ENCODE measurements at places on chromosomes 16 and 17.

DNA sequence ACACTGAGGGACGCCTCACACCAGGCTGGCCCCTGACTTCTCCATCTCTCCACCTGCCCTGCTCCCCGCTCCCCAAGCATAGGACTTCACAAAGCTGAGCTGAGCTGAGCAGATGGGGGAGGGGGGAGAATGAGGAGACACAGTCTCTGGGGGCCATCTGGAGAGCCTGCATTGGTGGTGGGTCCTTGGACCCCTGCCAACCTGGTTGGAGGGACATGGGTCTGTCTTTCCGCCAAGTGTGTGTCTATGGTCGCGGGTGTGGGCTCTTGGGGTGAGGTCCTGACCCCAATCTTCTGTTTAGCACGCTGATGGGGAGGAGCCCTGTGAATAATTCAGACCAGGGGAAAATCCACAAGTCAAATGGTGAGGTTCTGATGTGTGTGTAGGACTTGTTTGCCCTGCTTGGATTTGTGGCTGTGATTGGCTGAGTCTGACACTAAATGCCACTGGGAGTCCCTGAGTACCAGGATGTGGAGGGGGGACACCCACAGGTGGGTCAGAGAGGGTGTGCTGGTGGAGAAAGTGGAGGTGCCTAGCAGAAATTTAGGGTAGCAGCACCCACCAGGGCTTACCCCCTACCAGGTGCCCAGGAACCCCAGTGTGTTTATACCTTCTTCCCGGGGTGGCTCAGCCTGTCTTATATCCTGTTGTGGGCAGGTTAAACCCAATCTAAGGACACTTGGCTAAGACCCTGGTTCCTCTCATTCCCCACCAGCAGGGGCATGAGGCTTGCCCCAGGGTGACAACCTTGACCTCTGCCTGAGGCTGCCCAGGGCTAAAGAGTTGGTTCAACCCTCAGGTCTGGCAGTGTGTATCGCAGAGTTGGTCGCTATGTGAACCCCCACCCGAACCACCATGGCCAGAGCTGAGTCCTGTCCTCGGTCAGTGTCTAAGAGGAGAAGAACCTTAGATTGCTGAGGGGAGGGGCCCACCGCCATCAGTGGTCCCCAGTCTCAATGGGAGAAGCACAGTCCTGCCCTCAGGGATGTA lies 2.1 kb downstream of the FMNL1 start:
- no peak for DNase-seq

DNA sequence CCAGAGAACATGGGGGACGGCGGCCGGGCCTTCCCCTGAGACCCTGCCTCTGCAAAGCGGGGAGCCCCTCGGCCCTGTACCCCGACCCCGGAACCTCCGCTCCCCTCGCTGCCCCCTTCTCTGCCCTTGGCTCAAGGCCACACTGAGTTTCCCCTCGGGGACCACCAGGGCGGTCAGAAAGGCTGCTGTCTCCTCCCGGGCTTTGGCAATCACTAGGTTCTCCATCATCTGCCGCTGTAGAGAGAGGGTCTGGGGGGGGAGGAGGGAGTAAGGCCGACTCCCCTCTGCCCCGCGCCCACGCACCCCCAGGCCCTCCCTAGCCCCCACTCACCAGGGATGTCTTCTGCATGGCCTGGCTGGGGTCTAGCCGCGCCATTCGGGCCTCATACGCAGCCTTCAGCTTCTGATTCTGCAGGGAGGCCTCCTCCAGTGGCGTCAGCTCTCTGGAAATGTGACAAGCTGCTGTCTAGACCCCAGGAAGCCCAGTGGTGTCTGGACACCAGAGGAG lies 8.4 kb downstream of the VPS9D1 start:
- no peak for DNase-seq

DNA sequence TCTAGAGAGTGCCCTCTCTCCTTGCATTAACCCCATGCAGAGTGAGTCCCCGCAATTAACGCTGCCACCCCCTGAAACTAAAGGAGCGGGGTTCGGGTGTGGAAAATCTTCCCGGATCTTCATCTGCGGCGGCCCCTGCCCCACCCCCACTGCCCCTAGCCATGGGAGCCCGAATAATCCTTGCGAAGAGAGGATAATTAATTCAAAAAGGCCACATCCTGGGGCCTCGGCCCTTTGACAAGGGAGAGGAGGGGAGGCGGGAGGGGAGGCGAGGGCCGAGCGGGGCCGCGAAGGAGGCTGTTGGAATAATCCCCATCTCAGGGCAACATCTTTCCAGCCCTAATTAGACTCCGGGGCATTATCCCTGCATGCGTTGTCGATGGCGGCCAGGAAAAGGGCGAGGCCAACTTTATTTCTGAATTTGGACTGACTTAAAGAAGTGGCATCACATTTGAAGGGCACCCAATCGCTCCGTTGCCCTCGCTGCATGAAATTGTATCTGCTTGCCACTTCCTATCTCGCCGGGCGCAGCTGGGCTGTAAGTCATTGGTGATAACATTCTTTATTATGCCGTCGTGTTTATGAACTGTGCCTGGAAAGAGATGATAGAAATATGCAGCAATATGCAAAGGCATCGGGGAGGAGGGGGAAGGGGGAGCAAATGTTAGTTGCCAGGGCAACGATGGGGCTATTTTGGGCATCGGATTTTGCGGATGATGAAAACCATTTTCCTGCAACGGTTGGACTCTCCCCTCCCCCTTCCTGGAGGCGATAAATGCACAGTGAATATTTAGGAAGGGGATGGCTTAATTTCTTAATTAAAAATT lies 387.1 kb upstream of the TNRC6C start:
- no peak for DNase-seq

DNA sequence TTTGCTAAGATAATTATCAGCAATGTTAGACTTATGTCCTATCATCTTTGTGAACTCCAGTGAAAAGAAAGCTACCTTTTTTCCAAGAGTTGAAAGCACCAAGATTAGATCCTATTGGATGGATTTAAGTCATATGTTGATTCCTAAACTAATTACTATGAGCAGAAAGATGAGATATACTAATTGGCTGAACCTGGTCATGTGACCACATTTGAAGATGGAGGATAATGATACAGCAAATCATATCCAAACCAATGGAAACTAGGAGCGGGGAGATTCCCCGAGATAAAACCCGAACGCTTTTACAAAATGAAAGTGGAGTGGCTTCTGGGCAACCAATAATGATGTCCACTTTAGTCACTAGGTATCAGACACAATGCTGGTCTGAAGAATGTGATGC lies 1060.2 kb upstream of the EEF2KMT start:
- DNase-seq: no peak

GRCh38 chr17:76142039-76142584 lies 1.1 kb upstream of the FOXJ1 start:
- DNase-seq: no peak

GRCh38 chr17:48374650-48375230 lies 55.3 kb downstream of the SKAP1 start:
- DNase-seq: peak; percentile 64

- no peak for DNase-seq
These were observed 144.8 kb upstream of the RPH3AL start for GRCh38 chr17:497241-498034.

GRCh38 chr16:82037666-82038065 lies 2.6 kb downstream of the HSD17B2 start:
- no peak for DNase-seq

- DNase-seq: no peak
These were observed 23.5 kb downstream of the USP36 start for GRCh38 chr17:78817123-78817522.

DNA sequence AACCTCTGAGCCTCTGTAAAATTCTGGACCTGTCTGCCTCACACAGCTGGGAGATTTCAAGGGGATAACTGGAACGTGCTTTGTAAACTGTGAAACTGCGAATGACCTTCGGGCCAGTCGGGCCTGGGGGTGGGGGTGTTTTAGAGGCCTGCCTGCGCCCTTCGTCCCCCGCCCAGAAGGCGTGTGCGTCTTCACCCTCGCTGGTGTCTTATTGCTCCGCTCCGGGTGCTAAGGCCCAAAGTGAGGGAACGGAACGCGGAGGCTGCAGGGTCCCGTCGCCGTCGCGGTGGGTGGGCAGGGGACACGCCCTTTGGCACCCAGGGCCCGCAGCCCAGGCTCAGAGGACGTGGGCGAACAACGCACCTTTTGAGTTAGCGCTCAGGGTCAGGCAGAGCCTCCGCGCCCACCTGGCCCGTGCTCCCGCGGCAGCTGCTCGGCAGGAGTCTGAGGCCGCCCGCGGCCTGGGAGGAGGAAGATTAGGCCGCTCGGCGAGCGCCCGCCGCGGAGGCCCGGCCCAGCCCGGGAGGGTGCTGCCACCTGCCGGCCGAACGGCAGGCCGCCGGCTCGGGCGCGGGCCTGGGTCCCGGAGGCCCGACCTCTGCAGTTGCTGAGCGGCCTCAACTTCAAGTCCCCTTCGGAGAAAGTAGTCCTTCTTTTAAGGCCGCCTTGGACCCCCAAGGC lies 29.7 kb downstream of the DCAKD start:
- DNase-seq: peak; percentile 79

DNA sequence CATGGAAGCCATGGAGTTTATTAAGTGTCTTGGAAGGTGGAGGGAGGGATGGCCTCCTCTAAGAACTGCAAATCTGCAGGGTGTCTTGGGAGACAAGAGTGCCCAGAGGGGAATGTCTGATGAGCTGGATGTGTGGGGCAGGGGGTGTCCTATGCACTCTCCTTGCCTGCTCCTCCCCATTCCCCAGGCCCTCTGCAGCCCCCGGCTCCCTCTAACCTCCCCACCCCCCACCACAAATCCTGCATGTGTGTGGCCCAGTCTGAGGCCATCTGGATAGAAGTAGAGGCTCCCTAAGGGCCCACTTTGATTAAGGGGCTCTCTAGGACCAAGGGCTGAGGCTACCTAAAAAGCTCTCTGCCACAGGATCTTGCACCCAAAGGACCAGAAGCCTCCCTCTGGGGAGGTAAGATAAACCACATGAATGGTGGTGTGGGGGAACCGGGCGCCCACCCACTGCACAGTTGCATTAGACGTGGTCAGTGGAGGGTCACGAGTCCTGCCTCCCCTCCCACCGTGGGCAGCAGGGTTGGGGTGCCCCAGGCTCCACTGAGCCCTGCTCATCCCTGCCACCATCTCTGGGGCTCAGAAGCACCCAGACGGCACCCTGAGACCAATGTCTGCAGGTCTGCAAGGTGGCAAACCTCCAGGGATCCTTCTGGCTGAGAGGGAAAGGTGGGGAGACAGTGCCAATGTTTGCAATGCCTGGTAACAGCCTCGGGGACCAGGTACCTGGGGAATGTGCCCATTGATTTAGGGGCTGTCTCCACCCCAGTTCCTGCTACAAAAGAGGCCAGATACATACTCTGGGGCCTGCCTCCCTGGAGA lies 618 bp downstream of the AANAT start:
- no peak for DNase-seq

DNA sequence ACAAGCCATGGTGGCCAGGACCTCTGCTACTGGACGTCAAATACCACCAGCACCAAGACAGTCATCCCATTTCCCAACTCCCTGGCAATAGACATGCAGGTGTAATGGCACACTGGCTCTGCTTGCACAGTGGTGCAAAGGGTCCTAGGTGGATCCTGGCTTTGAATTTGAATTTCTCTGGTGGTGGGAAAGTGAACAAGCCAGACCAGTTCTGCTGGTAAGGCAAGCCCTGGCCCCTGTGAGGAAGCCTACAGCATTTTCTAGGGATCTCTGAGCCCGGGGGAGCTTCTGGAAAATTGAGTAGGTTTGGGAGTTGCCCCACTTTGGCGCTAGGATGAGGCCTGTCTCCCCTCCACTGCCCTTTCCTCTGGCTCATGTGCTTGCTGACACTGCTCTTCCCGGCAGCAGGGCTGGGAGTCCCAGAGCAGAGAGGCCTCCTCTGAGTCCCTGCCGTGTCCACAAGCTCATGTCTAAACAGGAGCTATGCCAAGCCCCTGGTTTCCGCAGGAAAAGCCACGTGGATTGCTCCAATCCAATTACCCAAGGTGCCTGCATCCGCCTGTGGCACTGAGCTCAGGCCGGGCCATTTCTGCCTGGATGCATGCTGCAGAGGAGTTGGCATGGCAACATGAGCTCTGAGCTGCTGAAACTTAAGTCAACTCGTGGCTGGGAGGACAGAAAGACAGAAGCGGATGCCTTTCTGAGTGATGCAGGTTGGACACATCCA lies 67.0 kb downstream of the PRMT7 start:
- DNase-seq: no peak

DNA sequence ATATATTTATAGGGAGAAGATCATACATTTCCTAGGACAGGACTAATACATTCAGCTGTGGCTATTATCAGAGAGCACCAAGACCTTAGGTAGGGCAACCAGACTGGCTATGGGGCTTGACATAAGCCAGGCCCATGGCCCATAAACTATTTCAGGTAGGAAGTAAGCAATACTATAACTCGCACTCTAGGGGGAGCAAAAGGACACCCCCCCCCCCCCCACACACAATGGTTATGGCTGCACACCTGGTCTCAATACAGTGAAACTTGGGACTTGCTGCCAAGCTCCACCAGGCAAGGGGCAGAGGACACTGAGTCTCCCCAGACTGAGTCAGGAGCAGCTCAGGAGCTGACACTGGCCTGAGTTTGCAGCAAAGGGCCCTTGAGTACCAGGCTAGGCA lies 348.9 kb upstream of the ASIC2 start:
- peak; percentile 29 for DNase-seq

- no peak for DNase-seq
These were observed 8.2 kb downstream of the PRKCA start for GRCh38 chr17:66310528-66311148.

DNA sequence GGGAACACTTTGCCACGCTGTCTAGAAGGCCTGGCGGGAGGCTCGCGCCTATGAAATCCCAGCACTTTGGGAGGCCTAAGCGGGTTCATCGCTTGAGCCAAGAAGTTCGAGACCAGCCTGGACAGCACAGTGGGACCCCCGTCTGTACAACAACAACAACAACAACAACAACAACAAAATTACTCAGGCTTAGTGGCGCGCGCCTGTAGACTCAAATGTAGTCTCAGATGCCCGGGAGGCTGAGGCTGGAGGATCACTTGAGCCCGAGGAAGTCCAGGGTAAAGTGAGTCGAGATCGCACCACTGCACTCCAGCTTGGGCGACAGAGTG lies 297 bp upstream of the SLFN13 start:
- DNase-seq: no peak

DNA sequence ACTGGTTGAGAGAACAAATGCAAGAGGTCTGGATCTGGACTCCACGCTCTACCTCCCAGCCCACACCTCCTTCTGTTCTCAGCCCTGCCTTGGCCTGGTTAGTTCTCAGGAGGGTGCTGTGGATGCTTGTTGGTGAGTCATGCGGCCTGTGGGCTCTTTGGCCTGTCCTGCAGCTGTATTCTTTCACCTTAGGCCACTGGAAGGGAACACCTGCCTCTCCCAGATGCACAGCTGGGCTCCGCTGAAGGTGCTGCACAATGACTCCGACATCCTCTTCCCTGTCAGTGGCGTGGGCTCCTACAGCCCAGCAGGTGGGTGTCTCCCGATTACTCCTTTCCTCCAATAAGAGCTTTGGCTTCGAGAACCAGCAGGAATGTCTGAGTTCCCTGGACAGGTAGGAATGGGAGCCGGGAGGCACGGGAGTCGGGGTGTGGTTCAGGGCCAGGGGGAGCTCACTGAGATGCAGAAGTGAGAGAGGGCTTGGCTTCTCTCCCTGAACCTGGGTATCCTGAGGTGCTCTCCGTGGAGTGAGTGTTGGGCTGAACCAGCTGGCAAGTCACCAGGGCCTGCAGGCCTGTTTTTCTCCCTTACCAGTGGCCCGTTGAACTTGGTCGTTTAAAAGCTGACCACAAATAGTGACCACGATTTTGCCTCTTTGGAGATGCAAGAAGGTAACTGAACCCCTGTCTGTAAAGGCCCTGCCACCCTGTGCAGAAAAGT lies 85.0 kb downstream of the SNX29 start:
- DNase-seq: no peak

Measured in small intestine (tissue), 16 donors.